CD4-positive, alpha-beta memory T cell (primary cell): ENCODE measurements at places on chromosomes 13 and 19.

GRCh38 chr19:41175801-41176777 is 16.9 kb upstream of the CYP2S1 start:
- peaks cover 17% of the 10 kb centered on the region for H3K4me1 ChIP-seq
- H3K4me3 ChIP-seq = no peak overlapping the region
- peak; percentile 23 for DNase-seq
- H3K27me3 ChIP-seq = no peaks in the 10 kb centered on the region
- H3K27ac ChIP-seq = no peak overlapping the region

DNA sequence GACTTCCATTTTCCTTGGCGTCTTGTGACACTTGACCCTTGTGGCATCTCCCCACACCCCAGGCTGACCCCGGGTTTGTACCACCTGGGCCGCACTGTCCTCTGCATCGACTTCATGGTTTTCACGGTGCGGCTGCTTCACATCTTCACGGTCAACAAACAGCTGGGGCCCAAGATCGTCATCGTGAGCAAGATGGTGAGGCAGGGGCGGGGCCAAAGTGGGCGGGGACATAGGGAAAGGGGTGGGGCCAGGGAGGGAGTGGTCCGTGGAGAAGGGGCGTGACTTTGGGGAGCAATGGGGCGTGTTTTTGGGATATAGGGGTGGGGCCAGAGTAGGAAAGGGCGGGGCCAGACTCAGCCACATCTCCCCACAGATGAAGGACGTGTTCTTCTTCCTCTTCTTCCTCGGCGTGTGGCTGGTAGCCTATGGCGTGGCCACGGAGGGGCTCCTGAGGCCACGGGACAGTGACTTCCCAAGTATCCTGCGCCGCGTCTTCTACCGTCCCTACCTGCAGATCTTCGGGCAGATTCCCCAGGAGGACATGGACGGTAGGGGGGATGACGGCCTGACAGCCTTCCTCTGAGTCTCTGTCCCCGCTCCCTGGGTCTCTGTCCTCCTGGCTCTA is 42.8 kb downstream of the TRPM4 start:
- H3K27ac ChIP-seq = no peak overlapping the region
- H3K4me1 ChIP-seq = no peaks in the 10 kb centered on the region
- H3K36me3 ChIP-seq = no peaks in the 10 kb centered on the region
- no peak overlapping the region for H3K4me3 ChIP-seq
- no peaks in the 10 kb centered on the region for H3K27me3 ChIP-seq

DNA sequence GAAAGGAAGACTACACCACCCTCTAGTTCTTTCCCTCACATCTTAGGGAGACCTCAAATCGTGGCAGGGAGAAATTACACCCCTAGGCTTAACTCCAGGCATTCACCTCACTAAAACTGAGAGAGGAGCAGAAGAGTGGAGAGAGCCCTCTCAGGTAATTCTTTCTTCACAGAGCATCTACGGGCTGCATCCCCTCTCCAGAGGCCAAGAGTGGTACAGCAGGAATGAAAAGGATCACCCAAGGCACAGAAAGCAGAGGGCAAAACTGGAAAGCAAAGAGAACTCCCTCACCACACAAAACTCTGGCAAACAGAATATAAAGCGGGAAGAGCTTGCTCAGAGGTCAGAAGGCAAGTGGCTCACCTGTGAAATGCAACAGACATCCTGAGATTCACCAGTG is 661.2 kb downstream of the TBC1D4 start:
- no peak for DNase-seq
- no peaks in the 10 kb centered on the region for H3K36me3 ChIP-seq
- no peak overlapping the region for H3K27ac ChIP-seq
- no peaks in the 10 kb centered on the region for H3K27me3 ChIP-seq
- H3K4me3 ChIP-seq = no peak overlapping the region
- no peaks in the 10 kb centered on the region for H3K4me1 ChIP-seq

DNA sequence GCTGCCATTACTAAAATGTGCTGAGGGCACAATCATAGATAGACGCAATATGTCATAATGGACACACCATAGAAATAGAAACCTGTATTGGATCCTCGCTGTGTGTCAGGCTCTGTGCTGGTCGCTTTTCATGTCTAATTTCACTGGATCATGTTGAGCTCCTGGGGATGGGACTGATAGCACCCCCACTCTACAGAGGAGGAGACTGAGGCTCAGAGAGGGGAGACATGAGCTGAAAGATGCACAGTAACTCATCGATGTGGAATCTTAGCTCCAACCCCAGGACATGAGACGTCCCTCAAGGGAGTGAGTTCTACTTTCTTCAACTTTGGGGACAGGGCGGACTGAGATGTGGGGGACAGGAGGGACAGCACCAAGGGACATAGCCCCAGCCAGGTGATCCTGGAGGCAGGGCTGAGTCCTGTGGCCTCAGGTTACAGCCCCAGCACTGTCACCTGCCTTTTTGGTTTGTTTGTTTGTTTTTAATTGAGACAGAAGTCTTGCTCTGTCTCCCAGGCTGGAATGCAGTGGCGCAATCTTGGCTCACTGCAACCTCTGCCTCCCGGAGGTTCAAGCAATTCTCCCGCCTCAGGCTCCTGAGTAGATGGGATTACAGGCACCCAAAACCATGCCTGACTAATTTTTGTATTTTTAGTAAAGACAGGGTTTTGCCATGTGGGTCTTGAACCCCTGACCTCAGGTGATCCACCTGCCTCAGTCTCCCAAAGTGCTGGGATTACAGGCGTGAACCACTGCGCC is 6.6 kb upstream of the GIPC1 start:
- H3K27ac ChIP-seq = no peak overlapping the region
- no peak overlapping the region for H3K4me3 ChIP-seq
- no peaks in the 10 kb centered on the region for H3K36me3 ChIP-seq
- peaks cover 30% of the 10 kb centered on the region for H3K4me1 ChIP-seq
- no peak for DNase-seq

DNA sequence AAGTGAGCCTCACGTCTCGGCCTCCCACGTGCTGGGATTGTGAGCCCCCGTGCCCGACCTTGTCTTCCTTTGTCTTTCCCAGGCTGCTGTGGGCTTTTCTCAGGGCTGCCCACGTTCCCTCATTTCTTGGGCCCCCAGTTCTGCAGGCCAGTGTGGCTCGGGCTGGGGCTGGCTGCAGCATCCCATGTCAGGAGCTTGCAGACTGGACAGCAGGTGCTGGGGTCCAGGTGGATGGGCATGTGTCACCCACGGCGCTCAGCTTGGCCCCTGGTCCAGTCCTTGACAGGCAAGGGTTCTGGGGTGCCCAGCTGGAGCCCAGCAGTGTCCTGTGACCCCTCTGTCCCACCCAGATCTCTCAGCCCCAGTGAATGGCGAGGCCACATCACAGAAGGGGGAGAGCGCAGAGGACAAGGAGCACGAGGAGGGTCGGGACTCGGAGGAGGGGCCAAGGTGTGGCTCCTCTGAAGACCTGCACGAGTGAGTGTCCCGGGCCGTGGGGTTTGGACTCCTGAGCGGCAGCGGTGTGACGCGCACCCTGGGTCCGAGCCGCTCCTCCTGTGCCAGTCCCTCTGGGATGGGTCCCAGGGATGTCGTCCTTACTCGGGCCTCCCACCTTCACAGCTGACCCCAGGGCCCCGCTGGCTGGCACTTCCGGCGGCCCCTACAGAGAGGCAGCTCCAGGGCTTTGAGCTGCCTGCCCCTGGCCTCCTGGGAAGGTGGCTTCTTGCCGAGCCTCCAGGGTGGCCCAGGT is 17.3 kb downstream of the PLIN4 start:
- H3K4me1 ChIP-seq = no peaks in the 10 kb centered on the region
- no peaks in the 10 kb centered on the region for H3K27me3 ChIP-seq
- H3K27ac ChIP-seq = no peak overlapping the region
- no peak for DNase-seq

GRCh38 chr19:46251416-46251815 is 21.9 kb downstream of the IGFL1 start:
- no peaks in the 10 kb centered on the region for H3K27me3 ChIP-seq
- H3K27ac ChIP-seq = no peak overlapping the region
- no peaks in the 10 kb centered on the region for H3K36me3 ChIP-seq
- DNase-seq = no peak
- no peaks in the 10 kb centered on the region for H3K4me1 ChIP-seq
- no peak overlapping the region for H3K4me3 ChIP-seq

- H3K36me3 ChIP-seq = no peaks in the 10 kb centered on the region
- no peak overlapping the region for H3K27ac ChIP-seq
- no peak overlapping the region for H3K4me3 ChIP-seq
- DNase-seq = peak; percentile 30
- no peaks in the 10 kb centered on the region for H3K27me3 ChIP-seq
Measured at GRCh38 chr13:24693862-24694471, 13.8 kb downstream of the ATP12A start.

- no peak for DNase-seq
- no peak overlapping the region for H3K4me3 ChIP-seq
- no peak overlapping the region for H3K27ac ChIP-seq
- H3K4me1 ChIP-seq = no peaks in the 10 kb centered on the region
- H3K27me3 ChIP-seq = no peaks in the 10 kb centered on the region
- H3K36me3 ChIP-seq = no peaks in the 10 kb centered on the region
Measured at GRCh38 chr19:51810223-51810622, 15.3 kb downstream of the FPR3 start.

GRCh38 chr13:100827489-100828176 is 153.0 kb upstream of the TMTC4 start:
- no peaks in the 10 kb centered on the region for H3K27me3 ChIP-seq
- DNase-seq = no peak
- H3K36me3 ChIP-seq = no peaks in the 10 kb centered on the region
- H3K4me1 ChIP-seq = no peaks in the 10 kb centered on the region

DNA sequence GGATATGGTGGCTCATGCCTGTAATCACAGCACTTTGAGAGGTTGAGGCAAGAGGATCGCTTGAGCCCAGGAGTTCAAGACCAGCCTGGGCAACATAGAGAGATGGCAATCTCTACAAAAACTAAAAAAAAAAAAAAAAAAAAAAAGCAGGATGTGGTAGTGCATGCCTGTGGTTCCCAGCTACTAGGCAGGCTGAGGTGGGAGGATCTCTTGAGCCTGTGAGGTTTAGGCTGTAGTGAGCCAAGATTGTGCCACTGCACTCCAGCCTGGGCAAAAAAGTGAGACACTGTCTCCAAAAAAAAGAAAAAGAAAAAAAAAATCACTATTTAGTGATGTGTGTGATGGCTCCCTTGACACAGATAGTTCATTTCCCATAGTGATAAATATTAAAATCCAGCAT is 365.0 kb upstream of the NBEA start:
- no peaks in the 10 kb centered on the region for H3K36me3 ChIP-seq
- H3K27me3 ChIP-seq = no peaks in the 10 kb centered on the region
- H3K4me3 ChIP-seq = no peak overlapping the region
- DNase-seq = no peak
- H3K4me1 ChIP-seq = no peaks in the 10 kb centered on the region

DNA sequence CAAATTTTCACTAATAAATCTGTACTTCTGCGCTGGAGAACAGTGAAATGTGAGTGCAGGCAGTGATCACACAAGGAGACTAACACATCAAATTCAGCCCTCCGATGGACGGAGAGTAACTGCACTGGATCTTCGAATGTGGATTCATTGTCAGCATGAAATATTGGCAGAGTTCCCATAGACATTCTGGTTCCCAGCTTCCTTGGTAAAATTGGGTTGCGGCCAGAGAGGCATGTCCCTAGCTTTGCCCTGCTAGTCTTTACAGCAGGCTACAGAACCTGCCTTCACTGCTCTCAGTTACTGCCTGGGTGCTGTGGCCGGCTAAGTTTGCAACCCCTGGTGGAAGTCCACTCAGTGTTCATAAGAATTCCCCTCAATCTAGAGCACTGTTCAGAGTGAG is 32.3 kb upstream of the UQCRFS1 start:
- H3K4me1 ChIP-seq = no peaks in the 10 kb centered on the region
- H3K27ac ChIP-seq = no peak overlapping the region
- DNase-seq = no peak
- H3K4me3 ChIP-seq = no peak overlapping the region
- no peaks in the 10 kb centered on the region for H3K27me3 ChIP-seq

- no peak for DNase-seq
- H3K27ac ChIP-seq = no peak overlapping the region
- no peak overlapping the region for H3K4me3 ChIP-seq
Measured at GRCh38 chr13:31115616-31116015, 46.1 kb downstream of the HSPH1 start.

DNA sequence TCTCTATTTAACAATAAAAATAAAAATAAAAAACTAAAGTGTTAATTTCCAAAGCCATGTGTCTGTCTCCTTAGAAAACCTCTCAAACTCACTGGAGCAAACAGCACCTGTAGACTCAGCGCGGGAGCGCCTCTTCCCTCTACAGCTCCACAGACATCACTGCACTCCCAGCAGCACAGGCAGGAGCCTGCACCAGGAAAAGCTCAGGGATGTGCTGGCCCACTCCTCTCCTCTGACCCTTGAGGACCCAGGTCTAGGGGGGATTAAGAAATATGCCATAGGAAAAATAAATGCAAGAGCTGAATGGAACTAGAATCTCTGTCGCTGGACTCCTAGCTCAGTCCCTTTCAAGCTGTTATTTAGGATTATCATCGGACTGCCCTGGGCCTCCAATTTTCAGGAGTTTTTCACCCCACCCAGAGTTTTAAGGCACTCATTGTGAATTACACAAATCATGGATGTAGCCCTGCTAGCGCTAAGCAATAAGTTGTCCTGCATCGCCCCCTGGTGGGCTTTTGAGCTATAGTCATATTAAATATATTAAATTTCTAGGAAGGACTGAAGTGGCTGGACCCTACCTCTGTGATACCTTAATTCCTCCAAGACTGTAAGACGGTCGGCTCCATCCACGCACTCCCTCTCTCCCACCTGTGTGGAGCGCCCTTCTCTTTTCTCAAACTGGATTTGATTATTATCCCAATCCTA is 333.9 kb downstream of the UQCRFS1 start:
- H3K27ac ChIP-seq = no peak overlapping the region
- no peaks in the 10 kb centered on the region for H3K36me3 ChIP-seq
- no peaks in the 10 kb centered on the region for H3K27me3 ChIP-seq

DNA sequence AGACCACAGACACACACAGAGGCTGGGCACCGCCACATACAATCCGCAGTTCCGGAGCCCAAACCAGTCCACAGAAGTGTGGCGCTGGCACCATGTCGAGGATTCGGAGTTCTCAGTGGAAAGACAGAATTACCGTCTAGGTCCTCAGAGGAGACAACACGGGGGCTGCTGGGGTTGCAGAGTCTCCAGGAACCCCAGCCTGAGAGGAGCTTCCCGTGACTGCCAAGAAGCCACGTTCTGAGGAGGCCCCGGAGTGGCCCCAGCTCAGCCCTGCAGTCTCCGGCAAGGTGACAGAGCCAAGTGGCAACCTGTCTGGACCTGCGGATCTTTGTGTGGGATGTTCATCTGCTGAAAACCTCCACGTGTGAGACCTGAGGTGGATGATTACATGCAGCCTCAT is 7.3 kb upstream of the ADPRHL1 start:
- no peak overlapping the region for H3K27ac ChIP-seq
- H3K27me3 ChIP-seq = no peaks in the 10 kb centered on the region
- H3K4me1 ChIP-seq = no peaks in the 10 kb centered on the region
- H3K4me3 ChIP-seq = no peak overlapping the region
- peaks cover 28% of the 10 kb centered on the region for H3K36me3 ChIP-seq
- DNase-seq = no peak

- no peak for DNase-seq
- peaks cover 9% of the 10 kb centered on the region for H3K4me1 ChIP-seq
- no peak overlapping the region for H3K27ac ChIP-seq
- H3K36me3 ChIP-seq = no peaks in the 10 kb centered on the region
- H3K27me3 ChIP-seq = peaks cover 14% of the 10 kb centered on the region
- H3K4me3 ChIP-seq = no peak overlapping the region
Measured at GRCh38 chr13:23984546-23984945, 87.2 kb upstream of the C1QTNF9B start.

GRCh38 chr13:46995874-46996273 is 99.0 kb upstream of the HTR2A start:
- H3K36me3 ChIP-seq = no peaks in the 10 kb centered on the region
- no peak overlapping the region for H3K27ac ChIP-seq
- H3K27me3 ChIP-seq = no peaks in the 10 kb centered on the region
- H3K4me1 ChIP-seq = no peaks in the 10 kb centered on the region

GRCh38 chr13:113232208-113233003 is 23.0 kb downstream of the CUL4A start:
- no peak overlapping the region for H3K4me3 ChIP-seq
- peaks cover 62% of the 10 kb centered on the region for H3K36me3 ChIP-seq
- H3K4me1 ChIP-seq = no peaks in the 10 kb centered on the region
